ENCODE measurements at places on chromosomes 2 and 18. TPM values are rescaled to one million over a fixed set of nuclear protein-coding genes. Genes with fewer than 3 reads are reported as not detected.
A peak's percentile ranks its signal among the peaks of the same experiment; 100 is the strongest.

Gene SMIM21
- not detected for polyA plus RNA-seq

GRCh38 chr18:56574861-56575260 is 63.5 kb downstream of the TXNL1 start:
- peaks cover 9% of the 10 kb centered on the region for H3K4me1 ChIP-seq
- DNase-seq = no peak
- H3K27me3 ChIP-seq = peaks cover 3% of the 10 kb centered on the region
- H3K36me3 ChIP-seq = no peaks in the 10 kb centered on the region
- no peak overlapping the region for H3K4me3 ChIP-seq
- no peak overlapping the region for H3K27ac ChIP-seq

GRCh38 chr2:191152482-191153240 is 1.9 kb upstream of the STAT4 start:
- H3K36me3 ChIP-seq = peaks cover 7% of the 10 kb centered on the region
- H3K4me1 ChIP-seq = peaks cover 62% of the 10 kb centered on the region
- peak overlapping the region; percentile 76 for H3K4me3 ChIP-seq
- peaks cover 12% of the 10 kb centered on the region for H3K27me3 ChIP-seq
- peak; percentile 81 for DNase-seq
- H3K27ac ChIP-seq = peak overlapping the region; percentile 95

Gene FN1
- polyA plus RNA-seq = 0.69 TPM

Measured in immature natural killer cell (primary cell).